ENCODE measurements at places on chromosomes 3 and 15.

DNA sequence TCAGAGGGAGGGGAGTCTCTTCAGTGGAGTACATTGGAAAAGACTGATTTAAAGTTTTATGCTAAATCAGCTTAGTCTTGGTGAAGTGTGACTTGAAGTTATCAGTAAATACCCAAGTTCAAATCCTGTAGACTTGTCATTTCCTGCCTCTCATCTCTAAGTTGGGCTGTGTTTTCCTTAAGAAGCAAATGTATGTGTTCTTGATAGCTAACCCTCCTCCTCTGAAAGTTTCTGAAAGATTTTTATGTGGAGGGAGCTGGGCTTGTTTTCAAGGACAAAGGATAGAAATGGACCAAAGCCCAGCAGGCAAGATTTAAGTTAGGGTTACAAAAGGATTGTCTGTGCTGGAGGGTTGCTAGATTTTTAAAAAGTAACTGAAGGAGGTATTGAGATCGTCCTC, 4.2 kb downstream of the MAPKBP1 start:
- DNase-seq, result no peak

- peak; percentile 34 for DNase-seq
These were observed 12.8 kb downstream of the LXN start for GRCh38 chr3:158659454-158660237.

DNA sequence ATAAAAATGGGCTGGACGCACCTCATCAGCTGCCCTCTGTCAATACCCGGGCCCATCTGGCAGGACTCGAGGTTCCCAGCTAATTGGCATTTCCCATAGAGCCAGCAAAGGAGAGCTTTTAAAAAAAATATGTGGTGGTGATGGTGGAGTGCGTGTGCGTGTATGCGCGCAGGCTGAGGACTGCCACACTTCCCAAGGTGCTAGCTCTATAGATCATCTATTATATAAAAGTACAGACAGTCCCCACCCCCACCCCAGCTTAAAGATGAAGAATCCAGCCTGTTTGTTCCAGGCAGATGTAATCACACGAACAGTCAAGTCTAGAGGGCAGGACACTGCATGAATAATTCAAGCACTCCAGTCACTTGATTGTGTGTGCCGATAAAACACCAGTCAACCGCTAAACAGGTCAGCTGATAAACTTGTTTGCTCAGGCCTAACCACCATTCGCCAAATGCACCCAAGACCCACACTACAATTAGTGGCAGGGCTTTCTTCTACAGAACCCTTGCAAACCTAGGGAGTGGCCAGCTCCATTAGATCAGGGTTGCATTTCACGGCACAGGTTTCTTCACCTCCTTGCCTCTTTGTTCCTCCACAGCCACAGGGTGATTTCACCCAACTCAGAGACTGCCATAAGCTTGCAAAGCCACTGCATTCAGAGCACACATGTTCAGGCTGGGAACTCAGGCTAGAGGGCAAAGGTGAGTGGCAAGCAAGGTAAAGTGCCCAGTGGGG, 5.8 kb downstream of the TLE3 start:
- DNase-seq, result peak; percentile 78

DNA sequence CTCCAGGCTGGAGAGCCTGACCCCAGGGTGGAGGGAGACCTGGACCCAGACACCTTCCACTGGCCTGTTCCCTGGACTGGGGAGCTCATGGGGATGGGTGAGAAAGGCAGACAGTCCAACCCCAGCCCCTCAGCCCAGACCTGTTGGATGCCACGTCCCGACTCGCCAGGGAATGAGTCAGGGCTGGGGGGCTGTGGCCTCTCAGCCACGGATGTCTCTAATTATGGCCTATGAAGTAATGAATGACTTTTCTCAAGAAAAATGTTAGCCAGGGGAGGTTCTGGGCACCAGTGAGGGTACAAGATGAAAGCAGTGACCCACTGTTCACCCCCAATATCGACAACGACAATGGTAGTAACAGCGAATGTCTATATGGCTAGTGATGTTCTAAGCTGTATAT, 107.0 kb upstream of the RPL32 start:
- DNase-seq, result no peak

- DNase-seq, result no peak
These were observed 1198.6 kb upstream of the EPHA6 start for GRCh38 chr3:95615592-95616310.

- DNase-seq, result no peak
These were observed 59.0 kb downstream of the SCN5A start for GRCh38 chr3:38590521-38590920.

GRCh38 chr3:73681610-73682009, 56.9 kb upstream of the PDZRN3 start:
- no peak for DNase-seq

DNA sequence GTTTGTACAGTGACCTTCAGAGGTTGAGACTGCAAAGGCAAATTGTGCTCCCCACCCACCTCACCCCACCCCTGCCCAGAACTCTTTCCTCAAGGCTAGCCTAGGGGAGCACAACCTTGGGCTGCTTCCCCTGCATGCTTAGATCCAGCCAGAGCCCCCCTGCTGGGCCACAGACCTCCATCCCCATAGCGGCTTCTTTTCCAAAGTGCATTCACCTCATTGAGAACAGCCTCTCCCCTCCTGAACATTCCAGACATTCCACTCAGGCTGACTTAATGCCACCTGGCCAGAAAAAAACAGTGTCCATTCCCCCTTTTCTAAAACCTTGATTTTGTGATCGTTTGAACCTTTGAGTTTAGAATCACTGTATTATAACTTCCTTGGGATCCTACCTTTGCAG, 124.4 kb upstream of the TOPAZ1 start:
- DNase-seq, result no peak

DNA sequence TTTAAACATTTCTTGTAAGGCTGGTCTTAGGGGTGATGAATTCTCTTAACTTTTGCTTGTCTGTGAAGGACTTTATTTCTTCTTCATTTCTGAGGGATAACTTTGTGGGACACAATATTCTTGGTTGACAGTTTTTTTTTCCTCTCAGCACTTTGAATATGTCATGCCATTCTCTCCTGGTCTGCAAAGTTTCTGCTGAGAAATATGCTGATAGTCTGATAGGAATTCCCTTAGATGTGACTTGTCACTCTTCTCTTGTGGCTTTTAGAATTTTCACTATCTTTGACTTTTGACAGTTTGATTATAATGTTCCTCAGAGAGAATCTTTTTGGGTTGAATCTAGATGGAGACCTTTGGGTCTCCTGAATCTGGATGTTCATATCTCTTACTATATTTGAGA, 23.3 kb upstream of the TF start:
- DNase-seq, result no peak

DNA sequence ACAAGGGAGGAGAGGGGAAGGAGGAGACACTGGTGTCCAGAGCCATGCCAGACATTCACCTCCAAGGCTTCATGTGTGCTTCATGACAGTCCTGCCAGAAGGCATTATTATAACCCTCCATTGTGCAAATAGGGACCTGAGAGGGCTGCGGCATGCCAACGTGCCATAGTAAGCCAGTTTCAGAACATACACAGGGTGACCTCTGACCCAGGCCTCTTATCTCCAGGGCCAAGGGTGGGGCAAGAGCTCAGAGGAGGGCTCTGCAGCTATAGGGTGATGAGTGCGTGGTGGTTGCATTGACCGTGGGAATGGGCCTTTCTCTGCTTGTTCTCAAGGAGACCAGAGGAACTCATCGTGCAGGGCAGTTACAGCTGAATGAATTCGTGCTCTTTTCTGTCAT, 9.7 kb upstream of the ACSBG1 start:
- DNase-seq, result no peak

DNA sequence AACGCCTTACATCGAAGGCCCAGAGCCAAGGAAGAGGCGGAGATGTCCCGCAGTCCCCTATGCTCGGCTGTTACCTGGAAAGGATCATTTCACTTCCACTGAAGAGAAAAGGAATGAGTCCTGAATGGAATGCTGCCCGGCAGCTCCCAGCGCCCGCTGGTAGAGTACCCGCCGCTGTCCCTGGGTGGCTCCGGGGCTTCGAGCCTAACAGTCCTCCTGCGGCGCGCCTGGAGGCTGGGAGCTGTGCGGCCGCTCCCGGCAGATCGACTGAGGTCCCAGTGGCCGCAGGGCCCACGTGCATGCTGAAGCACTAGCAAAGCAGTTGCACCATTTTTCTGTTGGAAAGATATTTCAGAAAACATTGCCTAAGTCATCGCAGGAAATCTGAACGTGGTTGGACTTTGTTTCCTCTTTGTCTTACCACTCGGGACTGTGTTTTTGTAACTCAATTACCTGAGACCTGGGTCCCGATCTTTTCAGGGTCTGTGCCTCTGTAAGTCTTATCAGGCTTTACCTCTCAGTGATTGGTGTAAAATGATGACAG, 984 bp downstream of the RNU6-1 start:
- DNase-seq, result peak; percentile 74

DNA sequence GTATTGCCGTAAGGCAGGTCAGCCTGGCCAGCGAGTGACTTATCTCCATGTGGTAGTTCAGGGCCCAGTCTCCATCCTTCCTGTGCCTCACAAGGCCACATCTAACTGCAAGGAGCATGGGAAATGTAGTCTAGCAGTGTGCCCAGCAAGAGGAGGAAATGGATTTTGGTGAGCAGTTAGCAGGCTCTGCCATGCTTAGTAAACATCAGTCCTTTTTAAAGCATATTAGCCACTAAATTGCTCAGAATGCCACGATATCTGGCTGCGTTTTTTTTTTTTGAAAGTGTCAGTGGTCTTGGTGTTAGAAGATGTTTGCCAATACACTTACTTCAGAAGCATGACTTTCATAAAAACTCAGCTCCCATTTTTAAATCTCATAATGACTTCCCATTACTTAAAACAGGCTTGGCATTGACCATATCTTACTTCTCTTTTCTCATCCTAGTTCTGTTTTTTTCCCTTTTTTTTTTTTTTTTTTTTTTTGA, 470.2 kb upstream of the TPRG1 start:
- DNase-seq, result no peak

DNA sequence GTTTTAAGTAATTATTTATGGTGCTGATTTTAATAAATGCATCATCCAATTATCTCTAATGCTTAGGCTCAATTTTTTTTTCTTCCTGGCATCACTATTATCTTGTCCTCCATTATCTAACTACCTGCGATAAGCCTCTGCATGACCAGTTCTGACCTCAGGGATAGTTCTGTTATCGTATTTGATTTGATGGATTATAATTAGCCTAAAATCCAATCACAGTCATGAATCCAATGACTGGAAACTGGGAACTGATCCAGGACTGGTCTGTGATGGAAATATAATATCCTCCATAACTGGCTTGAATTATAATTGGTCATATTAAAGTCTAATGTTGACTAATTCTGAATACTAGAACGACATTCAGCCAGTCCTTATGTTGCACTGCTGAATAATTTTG, 1.1 kb downstream of the MYH15 start:
- peak; percentile 27 for DNase-seq

DNA sequence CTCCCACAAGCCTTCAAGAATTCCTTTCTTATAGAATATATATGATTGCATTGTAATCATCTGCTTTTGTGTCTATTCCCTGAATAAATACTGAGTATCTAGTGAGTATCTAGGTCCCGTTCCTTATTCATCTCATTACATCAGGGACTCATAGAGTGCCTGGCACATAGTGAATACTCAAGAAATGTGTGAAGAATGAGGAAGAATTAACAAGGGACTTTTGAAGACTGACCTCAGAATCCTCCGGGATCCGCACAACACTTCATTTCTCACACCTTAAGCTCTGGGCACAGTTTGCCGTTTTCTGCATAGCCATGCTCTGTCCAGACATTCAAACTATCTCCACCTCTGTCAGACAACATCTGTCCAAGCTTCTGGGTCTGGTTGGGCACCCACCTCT, 108.8 kb downstream of the STAC start:
- DNase-seq, result no peak

GRCh38 chr3:127367593-127367992, 79.7 kb upstream of the PRR20G start:
- no peak for DNase-seq

DNA sequence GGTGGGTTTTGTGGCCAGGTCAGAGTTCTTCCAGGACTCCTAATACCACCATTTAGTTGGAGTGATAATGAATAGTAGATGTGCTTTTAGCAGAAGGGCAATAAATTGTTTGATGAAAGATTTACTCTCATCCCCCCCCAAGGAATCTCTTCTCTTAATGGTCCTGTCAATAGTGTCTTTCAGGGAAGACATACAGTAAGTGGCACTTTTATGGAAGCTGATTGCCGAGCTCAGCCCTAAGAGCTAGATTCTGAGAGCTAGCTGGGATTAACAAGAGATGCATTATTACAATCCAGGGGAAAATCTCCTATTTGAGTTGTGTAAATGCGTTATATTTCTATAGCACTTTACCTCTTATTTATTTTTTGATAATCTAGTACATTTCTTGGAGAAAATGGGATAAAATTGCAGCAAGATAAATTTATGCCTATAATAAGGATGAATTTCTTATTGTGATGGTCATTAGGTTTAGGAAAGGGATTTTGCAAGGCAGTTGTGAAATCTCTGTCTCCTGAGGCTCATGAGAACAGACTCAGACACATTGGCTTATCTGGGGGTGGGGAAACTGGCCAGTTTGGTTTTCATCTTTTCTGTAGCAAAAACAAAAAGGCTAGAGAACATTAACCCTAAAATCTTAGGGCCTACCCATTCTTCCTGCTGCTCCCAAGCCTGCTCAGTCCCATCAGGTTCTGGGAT, 41.6 kb upstream of the CLSTN2 start:
- no peak for DNase-seq

DNA sequence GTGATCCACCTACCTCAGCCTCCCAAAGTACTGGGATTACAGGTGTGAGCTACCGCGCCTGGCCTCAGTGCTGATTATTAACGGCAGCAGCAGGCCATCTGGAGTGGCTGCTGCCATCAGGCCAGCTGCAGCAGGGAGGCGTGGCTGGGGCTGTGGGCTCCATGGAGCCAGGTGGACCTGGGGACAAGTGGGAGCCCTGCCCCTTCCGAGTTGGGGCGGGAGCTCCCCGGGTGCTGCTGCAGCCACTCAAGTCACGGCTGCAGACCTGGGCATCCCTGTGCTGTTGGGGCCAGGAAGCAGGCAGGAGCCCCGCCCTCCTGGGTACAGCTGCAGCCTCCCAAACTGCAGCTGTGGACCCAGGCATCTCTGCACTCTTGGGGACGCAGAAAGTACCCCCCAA, 23.9 kb downstream of the LRRC49 start:
- peak; percentile 37 for DNase-seq

DNA sequence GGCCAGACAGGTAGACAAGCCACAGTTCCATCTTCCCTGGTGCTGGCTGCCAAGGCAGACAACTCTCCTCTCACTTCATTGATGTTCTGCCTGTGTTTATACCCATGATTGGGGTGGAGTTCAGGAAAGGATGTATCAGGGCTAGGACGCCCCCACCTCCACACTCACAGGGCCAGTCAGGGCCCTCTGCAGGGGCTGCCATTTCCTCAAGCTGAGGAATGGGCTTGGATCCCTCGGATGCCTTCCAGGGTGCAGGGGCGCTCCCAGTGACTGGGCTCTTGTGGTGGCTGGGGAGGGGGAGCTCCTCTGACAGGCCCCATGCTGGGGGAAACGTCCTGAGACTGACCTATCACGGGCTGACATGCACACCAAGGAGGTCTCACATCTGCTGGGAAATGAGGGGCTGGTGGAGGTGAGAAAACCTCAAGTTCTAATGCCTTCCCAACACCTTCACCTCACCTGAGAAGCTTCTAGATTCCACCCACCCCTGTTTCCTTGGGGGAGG, 31.4 kb downstream of the SEMA7A start:
- no peak for DNase-seq

- DNase-seq, result no peak
These were observed 10.6 kb upstream of the SPRED1 start for GRCh38 chr15:38242055-38242454.
